ENCODE measurements at places on chromosomes 16 and 17.

DNA sequence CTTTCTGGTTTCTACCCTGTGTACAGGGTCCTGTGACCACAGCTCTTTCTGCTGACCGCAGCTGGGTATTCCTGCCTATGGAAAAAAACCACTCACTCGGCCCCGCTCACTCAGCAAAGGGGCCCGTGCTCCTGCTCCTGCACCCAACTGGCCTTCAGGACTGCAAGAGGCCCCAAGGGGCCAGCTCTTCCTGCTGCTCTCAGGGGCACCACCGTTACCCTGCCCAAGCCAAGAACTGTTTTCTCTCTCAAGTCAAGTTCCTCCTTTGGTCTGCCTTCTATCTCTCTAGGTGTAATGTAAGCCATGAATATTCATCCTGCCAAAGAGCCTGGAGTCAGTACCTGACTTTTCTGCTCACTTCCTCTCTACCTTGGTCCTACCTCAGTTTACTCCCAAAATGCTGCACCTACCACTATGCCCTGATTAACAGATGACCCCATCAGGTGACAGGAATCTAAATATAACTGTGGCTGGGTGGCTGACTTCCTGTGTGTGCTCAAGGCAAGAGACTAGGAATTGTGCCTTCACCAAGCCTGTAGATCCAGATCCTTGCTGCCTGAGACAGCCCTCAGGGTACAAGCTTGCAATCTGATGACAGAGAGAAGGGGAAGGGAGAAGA, 20.4 kb upstream of the SCIMP start:
- no peak for DNase-seq

- no peak for DNase-seq
Measured at GRCh38 chr17:39627712-39628516, 1.2 kb downstream of the PPP1R1B start.

- no peak for DNase-seq
Measured at GRCh38 chr16:51907680-51908079, 639.3 kb downstream of the TOX3 start.

- DNase-seq = no peak
Measured at GRCh38 chr17:47888293-47888692, 7.7 kb upstream of the SP2 start.

GRCh38 chr16:22188595-22189442, 17.3 kb upstream of the EEF2K start:
- DNase-seq = no peak

GRCh38 chr17:50588391-50589049, 28.0 kb downstream of the CACNA1G start:
- DNase-seq = no peak

- DNase-seq = no peak
Measured at GRCh38 chr16:10383626-10384025, 2.2 kb upstream of the ATF7IP2 start.

- DNase-seq = no peak
Measured at GRCh38 chr17:73683771-73684170, 39.5 kb upstream of the SDK2 start.

GRCh38 chr17:37527249-37527851, 37.7 kb downstream of the DUSP14 start:
- no peak for DNase-seq

- no peak for DNase-seq
Measured at GRCh38 chr17:41962111-41962510, 4.5 kb upstream of the CNP start.

- no peak for DNase-seq
Measured at GRCh38 chr17:82019690-82020571, 2.7 kb downstream of the CENPX start.

- DNase-seq = no peak
Measured at GRCh38 chr16:79501446-79501845, 99.1 kb downstream of the MAF start.

DNA sequence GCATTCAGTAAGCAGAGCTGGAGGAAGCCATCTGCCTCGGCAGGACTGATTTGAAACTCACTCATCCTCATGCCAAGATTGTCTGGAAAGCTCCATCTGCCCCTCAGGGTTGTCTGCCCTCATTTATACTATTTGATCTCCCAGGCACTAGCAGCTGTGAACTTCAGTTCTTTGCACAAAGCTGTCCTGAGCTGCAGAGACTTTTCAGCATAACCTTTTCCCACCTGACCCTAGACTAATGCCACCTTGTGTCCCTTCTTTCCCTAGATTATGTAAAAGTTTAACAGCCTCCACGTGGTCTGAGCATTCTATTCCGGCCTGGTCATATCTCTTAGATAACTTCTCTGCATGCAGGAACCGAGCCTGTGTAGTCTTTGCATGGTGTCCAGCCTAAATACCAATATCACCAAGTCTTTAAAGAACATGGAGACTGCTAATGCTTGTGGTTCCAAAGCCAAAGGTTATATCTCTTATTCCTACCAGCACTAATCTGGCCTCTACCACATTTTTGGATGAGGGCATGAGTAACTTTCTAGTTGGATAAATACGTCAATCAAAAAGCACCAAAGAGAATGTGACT, 29.1 kb downstream of the STAT5A start:
- no peak for DNase-seq

DNA sequence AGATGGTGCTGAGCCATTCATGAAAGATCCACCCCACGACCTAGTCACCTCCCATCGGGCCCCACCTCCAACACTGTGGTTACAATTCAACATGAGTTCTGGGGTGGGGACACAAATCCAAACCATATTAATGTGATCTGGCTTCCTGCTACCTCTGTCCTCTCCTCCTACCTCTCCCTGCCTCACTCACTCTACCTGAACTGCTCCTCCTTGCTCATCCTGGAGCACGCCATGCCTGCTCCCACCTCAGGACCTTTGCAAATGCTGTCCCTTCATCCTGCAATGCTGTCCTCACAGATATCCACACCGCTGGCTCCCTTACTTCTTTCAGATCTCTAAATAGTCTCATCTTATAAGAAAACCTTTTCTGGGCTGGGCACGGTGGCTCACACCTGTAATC, 10.8 kb upstream of the SLC13A5 start:
- DNase-seq = no peak

DNA sequence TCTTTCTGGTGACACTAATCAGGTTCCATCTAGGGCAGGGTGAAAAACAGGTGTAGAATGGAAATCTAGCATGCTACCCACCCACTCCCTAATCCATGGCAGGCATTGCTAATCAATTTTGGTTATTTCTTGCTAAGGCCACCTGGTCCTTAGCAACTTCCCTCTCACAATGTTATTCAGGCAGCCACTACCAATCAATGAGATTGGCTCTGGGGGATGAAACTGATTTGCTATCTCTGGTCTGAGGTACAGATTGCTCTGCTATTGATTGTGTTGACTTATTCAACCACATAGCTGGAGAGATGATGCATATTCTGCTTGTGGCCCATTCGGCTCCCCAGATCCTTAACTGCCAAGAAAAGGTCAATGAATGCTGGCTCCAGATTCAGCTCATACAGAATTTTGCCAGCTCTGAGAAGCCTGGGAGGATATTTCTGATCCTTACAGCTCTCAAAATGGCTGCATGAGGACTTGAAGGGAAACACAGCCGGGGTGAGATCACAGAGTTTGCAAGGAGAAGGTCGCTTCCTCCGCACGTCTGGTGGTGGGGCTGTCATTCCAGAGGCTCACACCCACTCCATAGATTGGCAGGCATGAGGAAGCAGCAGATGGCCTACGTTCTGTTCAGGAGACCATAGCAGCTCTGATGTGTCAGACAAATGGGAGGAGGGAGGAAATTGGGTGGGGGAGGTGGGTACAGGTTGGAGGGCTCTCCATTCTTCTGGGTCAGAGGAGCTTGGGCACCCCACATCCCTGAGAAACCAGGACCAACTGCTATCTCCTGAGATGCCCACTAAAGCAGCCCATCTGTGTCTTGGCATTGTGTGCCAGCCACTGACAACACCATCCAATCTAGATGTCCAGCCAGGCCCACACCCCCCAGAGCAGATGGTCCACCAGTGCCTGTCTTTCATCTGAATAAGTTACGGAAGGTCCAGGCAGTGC, 22.3 kb downstream of the SEZ6 start:
- no peak for DNase-seq

DNA sequence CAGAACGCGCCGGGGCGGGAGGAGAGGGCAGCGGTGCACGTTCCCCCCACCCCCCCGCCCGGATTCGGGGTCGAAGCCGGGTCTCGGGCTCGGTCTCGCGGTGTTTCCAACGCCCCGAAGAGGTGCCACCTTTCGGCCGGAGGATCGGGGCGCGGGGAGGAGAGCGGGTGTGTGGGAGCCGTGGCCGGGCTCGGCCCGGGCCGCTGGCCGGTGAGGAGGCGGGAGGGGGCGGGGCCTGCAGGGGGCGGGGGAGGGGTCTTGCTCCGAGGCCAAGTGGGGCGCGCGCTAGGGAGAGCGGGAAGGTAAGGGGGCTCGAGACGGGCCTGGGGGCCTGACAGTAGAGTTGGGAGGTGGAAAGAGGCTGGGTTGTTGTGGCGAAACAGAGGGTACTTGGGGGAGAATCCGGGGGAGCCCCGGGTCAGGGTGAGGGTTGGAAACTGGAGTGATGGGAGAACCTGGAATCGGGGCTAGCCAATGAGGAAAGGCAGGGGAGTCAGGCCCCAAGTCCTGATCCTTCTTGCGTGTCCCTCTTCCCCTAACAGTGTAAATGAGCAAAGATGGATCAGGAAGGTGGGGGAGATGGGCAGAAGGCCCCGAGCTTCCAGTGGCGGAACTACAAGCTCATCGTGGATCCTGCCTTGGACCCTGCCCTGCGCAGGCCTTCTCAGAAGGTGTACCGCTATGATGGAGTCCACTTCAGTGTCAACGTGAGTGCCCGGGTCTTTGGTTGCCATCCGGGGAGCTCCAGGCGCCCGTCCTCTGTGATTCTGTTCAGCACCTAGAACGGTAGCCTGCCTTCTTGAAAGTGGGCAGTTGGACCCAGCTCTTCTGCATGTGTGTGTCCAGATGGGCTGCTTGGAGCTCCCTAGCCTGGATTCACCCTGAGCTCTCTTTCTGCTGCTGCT, 873 bp downstream of the SETD1A start:
- no peak for DNase-seq

DNA sequence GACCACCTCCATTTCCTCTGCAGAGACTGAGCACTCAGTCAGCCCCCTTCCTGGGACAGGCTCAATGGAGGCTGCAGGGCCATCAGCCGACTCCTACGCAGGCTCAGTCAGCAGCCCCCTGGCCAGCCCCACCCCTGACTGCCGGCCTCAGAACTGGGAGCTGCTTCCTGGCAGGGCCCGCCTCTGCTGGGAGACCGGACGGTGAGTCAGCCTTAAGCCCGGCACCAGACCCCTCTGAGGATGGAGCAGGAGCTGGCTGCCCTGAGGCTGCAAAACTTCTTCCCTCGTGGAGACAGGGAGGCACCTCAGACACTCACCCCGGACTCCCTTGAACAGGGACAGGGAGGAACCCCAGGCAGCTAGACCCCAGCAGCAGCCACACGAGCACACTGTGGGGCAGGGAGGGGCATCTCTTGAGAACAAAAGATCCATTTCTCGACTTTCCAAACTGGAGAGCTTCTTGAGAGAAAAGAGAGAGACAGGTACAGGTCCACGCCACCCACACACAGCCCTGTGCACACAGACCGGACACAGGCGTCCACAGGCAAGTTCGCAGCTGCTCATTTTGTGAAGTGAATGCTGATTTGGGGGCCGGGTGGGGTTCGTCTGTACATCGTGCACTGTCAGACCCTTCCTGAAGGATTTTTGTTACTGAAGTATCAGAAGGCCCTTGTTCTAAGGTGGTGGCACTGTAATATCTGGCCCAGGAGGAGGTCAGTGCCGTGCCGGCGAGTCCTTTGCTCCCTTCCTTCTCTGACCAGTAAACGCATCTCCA, 1.3 kb upstream of the TUBB3 start:
- no peak for DNase-seq

GRCh38 chr17:81576621-81577277, 24.6 kb upstream of the FAAP100 start:
- no peak for DNase-seq

DNA sequence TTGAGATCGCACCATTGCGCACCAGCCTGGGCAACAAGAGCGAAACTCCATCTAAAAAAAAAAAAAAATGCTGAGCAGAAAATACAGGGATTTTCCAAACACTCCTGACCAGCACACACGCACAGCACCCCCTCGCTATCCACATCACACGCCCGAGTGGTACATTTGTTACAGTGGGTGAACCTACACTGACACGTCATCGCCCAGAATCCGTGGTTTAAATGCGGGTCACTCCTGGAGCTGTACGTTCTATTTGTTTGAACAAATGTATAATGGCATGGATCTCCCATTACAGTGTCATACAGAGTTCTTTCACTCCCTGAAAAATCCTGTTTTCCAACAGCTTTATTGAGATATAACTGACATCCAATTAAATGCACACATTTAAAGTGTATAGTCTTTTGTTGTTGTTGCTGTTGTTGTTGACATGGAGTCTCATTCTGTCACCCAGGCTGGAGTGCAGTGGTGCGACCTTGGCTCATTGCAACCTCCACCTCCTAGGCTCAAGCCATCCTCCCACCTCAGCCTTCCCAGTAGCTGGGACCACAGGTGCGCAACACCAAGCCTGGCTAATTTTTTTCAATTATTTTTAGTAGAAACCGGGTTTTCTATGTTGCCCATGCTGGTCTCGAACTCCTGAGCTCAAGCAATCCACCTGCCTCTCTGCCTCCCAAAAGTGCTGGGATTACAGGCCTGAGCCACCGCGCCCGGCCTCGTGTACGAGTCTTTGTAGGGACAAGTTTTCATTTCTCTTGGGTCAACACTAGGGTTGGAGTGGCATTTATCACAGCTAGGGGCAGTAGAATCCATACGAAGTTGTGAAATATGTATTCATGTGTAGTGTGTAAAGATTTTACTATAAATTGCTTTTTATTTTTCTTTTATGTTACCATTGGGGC, 4.4 kb upstream of the CARHSP1 start:
- DNase-seq = no peak

GRCh38 chr17:75390982-75391381, 14.5 kb downstream of the GRB2 start:
- no peak for DNase-seq

GRCh38 chr16:70258065-70258464, 6.3 kb upstream of the EXOSC6 start:
- DNase-seq = no peak

DNA sequence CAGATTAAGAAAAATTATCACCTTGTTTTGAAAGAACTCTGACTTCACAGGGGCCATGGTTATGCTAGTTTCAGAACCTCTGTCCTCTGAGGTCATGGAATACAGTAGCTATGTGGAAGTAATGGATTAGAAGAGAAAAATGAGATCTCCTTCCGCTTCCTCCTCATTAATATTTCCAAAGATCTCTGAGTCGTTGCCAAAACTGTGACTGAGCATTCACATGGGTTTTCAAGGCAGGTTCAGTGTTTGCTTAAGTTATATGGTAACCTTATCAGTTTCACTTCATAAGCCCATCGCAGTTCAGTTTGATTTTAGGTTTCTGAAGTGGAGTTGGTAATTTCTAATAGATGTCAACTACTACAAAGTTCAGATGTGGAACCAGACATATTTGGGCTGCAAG, 321.2 kb upstream of the SOX9 start:
- DNase-seq = no peak

DNA sequence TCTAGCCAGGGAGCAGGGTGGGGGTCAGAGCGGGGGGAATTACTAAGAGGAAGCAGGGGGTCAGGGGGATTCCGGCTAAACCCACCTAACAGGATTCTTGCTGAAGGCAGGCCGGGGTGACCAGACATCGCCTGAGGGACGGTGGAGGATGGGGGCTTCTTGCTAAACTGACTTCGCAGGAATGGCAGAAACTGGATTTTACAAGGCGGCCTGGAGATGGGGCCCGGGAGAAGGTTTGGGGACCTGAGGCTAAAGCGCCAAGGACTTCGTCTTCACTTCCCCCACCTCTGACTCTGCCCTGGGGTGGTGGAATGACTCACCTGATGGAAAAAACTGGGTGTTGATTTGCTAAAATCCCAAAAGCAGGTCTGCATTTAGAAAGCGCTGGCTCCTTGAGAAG, 23.5 kb downstream of the LGALS3BP start:
- no peak for DNase-seq

Data from left renal pelvis (tissue), 4 donors.